ENCODE measurements at places on chromosomes 2 and 18.

- DNase-seq = no peak
Measured at GRCh38 chr2:236262238-236262637, 2.0 kb downstream of the ASB18 start.

DNA sequence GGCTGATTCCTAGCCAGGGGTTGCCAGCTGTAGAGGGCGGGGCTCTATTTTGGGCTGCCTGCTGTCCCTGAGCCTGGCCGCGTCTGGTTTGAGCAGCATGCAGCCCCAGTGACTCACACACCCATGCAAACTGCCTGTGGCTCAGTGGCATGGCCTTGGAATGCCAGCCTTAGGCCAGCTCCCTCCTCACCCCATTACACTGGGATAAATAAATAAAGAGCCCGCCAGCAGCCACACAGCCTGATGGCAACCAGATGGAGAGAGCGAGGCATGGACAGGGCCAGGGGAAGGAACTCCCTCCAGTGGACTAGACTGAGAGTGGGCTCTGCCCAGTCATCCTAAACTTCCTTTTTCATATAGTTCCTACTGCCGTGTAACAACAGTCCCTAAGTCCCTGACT lies 18.3 kb downstream of the NHEJ1 start:
- DNase-seq = peak; percentile 79

- no peak for DNase-seq
Measured at GRCh38 chr2:139631966-139632365, 851.8 kb upstream of the NXPH2 start.

- no peak for DNase-seq
Measured at GRCh38 chr2:96575785-96576456, 39.4 kb downstream of the ARID5A start.

- no peak for DNase-seq
Measured at GRCh38 chr2:127891811-127892210, 6.1 kb upstream of the AMMECR1L start.

DNA sequence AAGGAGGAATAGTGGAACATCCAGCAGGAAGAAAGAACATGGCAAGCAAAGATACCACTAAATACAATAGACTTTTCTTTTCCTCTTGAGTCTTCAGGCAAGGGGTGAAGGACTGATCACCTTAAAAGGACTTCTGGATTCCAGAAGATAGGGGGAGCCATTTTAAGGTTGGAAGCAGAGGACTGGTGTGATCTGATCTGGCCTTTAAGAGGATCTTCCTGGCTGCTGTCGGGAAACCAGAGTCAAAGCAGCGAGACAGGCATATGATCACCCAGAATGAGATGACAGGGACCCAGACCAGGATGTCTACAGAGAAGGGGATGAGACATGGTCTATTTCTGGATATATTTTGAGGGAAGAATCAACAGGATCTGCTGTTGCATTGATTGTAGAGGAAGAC lies 558.0 kb downstream of the STK39 start:
- no peak for DNase-seq

DNA sequence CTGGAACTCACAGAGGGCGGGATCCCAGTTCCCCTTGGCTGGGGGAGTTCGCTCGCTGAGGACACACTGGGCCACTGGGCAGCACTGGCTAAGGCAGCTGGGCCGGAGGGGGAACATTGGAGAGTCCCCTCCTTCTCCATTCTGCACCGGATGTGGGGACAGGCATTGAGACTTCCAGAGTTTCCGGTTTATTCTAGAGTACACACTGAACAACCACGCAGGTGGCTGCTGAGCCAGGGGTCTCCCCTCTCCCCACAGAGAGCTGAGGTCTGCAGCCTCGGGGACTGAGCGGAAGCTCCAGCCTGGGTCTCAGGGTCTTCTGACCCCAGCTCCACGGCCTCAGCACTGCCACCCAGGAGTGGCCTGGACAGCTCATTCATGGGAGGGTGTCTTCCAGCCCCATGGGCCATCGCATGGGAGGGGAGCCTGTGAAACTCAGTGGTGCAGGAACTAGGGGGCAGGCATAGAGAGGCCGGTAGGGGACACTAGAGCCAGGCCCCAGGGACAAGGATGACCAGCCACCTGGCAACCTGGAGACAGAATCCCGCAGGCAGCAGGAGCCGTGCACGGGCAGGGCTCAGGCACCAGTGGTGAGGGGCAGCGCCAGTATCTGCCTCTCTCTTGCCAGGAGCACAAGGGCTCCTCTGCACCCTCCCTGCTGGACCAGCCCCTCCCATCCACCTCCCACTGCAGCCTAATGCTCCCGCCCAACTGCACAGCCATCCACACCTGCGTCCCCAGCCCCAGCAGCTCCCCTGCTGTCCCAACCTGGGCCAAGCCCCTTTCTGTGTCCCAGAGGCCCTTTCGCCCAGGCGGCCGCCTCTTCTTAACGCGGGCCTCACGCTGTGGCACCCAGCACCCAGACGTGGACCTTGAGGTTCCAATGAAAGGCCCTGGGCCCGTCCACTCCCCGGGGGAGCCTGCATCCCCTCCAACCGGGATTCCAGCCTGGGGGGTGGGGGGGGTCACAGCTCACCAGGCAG lies 45.1 kb upstream of the GPC1 start:
- DNase-seq = no peak

DNA sequence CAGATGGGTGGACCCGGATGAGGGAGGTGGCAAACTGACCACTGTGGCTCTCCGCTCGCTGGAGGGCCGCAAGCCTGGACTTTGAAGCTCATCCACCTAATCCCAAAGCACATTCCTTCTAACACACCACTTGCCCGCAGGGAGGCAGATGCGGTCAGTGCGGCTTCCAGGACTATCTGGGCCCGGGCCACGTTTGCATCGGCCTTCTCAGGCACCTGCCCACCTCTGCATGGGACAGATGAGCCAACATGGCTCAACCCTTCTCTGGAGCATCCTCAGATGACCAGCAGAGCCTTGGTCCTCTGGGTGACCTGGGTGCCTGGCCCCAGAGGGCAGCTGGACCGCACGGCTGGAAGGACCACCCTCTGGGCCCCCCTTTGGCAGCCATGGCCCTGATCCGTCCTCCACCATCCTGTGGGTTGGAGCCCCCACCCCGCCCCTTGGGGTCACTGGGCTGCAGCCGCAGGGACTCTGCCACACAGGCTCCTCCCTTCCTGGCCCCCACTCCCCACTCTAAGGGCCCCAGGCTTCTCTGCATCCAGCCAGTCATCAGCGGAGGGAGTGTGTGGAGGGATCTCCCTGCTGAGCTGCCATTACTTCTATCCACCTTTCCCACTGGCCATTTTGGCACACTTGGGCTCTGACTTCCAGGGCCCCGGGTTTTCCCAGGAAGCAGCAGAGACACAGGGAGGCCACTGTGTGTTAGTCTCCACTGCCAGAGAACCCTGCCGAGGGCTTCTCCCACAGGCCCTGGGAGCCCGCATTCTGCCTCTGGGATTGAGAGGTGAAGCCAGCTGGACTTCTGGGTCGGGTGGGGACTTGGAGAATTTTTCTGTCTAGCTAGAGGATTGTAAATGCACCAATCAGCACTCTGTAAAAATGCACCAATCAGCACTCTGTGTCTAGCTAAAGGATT lies 12.3 kb downstream of the HDAC4 start:
- no peak for DNase-seq

- no peak for DNase-seq
Measured at GRCh38 chr18:73784853-73785252, 362.8 kb downstream of the FBXO15 start.

DNA sequence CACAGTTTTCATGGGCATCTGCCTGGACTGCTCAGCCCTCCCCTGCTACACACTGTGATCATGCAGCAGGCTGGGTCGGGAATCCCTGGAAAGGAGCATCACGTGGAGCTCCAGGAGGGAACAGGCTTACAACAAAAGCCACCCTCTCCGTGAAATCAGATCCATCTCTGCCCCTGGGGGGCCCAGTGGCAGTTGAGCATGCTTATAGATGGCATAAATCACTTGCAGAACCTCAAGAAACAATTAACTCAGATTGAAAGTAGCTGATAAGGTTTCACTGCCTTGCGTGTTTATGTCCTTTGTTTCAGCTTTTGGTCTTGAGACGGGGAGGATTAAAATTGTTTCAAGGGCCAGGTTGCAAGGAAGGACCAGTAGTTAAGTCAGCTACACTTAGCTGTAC lies 354.8 kb upstream of the MEIS1 start:
- DNase-seq = no peak

DNA sequence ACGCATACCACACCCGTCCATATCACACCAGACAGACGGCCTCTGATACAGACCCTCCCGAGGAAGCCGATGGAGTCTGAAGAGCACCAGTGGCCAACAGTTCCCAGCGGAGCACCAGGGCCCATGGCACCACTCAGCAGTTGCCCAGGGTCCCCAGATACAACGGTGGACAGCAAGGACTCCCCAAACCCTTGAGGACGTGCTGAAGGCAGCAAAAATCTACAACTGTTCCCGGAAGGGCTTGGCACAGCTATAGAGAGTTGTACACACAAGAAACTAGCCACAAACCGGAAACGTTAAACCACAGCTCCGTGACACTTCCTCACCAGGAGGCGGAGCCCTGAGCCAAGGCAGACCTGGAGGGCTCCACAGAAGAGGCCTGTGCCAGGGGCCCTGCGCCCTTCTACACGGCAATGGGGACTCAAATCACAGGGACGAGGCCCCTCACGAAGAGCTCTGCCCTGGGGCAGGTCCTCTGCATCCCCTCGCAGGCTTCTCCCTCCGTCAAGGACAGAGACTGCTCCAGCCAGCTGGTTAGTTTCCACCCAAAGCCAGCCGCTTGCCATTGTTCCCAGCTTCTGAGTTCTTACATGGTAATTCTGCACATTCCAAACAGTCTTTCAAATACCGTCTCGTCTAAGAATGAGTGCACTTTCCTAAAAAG lies 133.4 kb downstream of the HDAC4 start:
- DNase-seq = no peak

Measured in T1000 (cell line).